Activated CD8-positive, alpha-beta T cell treated with anti-CD3 and anti-CD28 coated beads, Interleukin-2, amount 10 ng/mL, durations not matched to agents 7 days and 5 days (primary cell): ENCODE measurements at places on chromosomes 5 and 9.

GRCh38 chr9:133353548-133353947, 2.7 kb downstream of the SURF1 start:
- peaks cover 70% of the 10 kb centered on the region for H3K4me1 ChIP-seq
- no peak for DNase-seq
- H3K4me3 ChIP-seq = no peak overlapping the region
- no peaks in the 10 kb centered on the region for H3K27me3 ChIP-seq
- H3K27ac ChIP-seq = peak overlapping the region; percentile 29
- peaks cover 51% of the 10 kb centered on the region for H3K36me3 ChIP-seq

DNA sequence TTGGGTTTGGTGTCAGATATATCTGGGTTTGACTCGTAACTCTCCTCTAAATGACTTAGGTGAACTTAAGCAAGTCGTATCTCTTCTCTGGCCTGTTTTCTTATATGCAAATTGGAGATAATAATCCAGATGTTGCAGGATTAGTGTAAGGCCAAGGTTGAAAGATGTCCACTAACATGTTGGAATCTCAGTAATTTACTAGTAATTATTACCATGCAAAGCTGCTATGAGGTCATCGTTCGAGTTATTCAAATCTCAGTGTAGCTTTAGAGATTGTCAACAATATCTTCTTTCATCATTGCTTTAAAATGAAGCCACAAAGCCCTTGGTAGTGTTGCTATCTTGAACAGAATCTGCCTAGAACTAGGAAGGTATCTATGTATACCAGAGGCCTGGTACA, 437.7 kb upstream of the KLF4 start:
- no peak for DNase-seq
- H3K4me3 ChIP-seq = no peak overlapping the region
- H3K36me3 ChIP-seq = no peaks in the 10 kb centered on the region
- no peaks in the 10 kb centered on the region for H3K27me3 ChIP-seq
- H3K4me1 ChIP-seq = no peaks in the 10 kb centered on the region

- no peak for DNase-seq
- H3K36me3 ChIP-seq = peaks cover 70% of the 10 kb centered on the region
- no peak overlapping the region for H3K27ac ChIP-seq
These were observed 9.3 kb downstream of the ZBTB43 start for GRCh38 chr9:126814091-126814490.

DNA sequence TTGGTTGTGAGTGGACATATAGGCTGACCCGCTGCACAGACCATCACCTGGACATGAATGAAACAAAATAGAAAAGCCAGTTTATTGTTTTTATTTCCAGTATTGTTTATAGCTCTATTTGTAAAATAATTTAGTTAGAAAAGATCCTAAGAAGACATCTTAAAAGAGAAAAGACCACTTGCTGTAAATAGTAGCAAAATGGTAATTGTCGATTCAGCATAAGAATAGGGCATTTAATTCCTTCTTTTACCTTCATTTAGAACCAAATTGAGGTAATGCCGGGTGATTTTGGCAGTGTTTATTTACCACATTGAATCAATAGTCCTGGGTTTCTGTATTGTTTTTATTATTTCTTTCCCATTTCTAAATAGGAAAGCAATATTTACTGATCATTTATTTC, 7.4 kb downstream of the TARS1 start:
- DNase-seq = no peak
- H3K27ac ChIP-seq = no peak overlapping the region
- H3K4me3 ChIP-seq = no peak overlapping the region
- peaks cover 44% of the 10 kb centered on the region for H3K4me1 ChIP-seq

DNA sequence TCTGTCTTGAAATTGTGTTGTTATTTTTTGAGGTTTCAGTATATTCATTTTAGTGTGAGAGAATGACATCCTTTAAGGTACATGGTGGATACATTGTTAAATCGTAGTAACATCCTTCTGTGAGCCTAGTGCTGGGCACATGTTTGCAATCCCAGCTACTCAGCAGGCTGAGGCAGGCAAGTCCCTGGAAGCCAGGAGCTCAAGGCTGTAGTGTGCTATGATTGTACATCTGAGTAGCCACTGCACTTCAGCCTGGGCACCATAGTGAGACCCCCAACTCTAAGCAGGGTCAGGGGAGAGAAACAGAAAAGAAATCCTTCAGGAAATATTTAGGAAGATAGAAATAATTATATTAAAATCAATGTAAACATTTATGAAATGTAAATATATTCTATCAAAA, 62.3 kb downstream of the ZCCHC7 start:
- H3K27me3 ChIP-seq = no peaks in the 10 kb centered on the region
- H3K36me3 ChIP-seq = peaks cover 50% of the 10 kb centered on the region
- peaks cover 20% of the 10 kb centered on the region for H3K4me1 ChIP-seq
- DNase-seq = no peak
- H3K27ac ChIP-seq = no peak overlapping the region
- no peak overlapping the region for H3K4me3 ChIP-seq

GRCh38 chr5:27854243-27854852, 816.0 kb upstream of the CDH9 start:
- no peaks in the 10 kb centered on the region for H3K4me1 ChIP-seq
- no peak overlapping the region for H3K27ac ChIP-seq
- H3K4me3 ChIP-seq = no peak overlapping the region

DNA sequence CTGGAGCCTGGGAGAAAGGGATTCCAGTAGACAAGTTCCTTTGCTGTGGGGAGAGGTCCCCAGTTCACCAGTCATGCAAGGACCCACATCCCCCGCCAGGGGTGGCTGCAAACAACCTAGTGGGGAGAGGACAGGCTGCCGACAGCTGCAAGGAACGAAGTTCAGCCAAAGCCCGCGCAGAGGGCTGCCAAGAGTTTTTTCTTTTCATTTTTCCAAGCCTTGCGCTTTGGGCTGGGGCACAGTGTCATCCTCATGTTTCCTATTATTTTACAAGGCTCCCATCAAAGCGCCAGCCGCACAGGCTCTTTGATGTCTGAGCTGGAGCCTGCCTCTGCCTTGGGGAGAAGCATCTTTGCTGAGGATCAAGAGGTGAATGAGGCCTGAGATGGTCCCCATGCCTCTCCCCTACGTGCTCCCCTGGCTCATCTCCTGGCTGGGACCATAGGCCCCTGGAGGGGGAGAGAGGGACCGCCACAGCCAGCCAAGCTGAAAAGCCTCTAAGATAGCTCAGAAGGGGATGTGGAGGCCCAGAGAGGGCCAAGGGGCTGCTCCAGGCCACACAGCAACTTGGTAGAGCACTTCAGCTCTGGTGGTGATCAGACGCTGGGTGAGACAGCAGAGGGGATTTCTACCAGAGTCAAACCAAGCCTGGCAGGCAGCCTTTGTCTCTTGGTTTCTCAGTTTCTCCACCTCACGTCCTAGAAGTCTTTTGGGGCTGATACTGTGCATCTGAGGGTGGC, 50.4 kb upstream of the SYNPO start:
- DNase-seq = no peak
- H3K27me3 ChIP-seq = no peaks in the 10 kb centered on the region
- no peak overlapping the region for H3K4me3 ChIP-seq
- no peaks in the 10 kb centered on the region for H3K4me1 ChIP-seq
- H3K36me3 ChIP-seq = no peaks in the 10 kb centered on the region
- no peak overlapping the region for H3K27ac ChIP-seq
